ENCODE measurements at places on chromosomes 6 and 20. TPM values are rescaled to one million over a fixed set of nuclear protein-coding genes. Genes with fewer than 3 reads are reported as not detected.
A peak's percentile ranks its signal among the peaks of the same experiment; 100 is the strongest.

IL17F gene
- total RNA-seq = not detected

XKR7 gene
- total RNA-seq = 0.16 TPM

PRL gene
- total RNA-seq = not detected

ANKS1A gene
- 25.3 TPM for total RNA-seq

AVP gene
- total RNA-seq = not detected

EYA2 gene
- 8.9 TPM for total RNA-seq

ISM1 gene
- total RNA-seq = not detected

RSPO3 gene
- total RNA-seq = 1.8 TPM

CDH26 gene
- total RNA-seq = 0.27 TPM

DNA sequence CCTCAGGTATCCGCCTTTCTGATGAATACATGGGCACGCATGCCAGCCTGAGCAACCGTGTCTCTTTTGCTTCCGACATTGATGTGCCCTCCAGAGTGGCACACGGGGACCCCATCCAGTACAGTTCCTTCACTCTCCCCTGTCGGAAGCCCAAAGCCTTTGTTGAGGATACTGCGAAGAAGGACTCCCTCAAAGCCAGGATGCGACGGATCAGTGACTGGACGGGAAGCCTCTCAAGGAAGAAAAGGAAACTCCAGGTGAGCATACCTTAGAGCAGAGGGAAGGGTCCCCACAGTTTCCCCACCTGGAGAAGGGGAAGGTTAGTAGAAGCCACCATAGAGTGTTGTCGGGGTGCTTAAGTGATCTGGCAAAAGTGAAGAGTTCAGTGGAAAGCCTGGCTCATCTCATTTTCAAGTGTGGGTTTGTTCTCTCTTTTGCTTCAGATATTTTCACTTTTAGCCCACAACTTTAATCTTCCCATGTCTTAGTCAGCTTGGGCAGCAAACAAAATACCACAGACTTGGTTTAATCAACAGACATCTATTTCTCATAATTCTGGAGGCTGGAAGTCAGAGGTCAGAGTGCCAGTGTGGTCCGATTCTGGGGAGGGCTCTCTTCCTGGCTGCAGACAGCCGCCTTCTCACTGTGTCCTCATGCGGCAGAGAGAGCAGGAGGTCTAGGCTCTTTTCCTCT lies 133.5 kb upstream of the CLDN20 start:
- DNase-seq = no peak

DNA sequence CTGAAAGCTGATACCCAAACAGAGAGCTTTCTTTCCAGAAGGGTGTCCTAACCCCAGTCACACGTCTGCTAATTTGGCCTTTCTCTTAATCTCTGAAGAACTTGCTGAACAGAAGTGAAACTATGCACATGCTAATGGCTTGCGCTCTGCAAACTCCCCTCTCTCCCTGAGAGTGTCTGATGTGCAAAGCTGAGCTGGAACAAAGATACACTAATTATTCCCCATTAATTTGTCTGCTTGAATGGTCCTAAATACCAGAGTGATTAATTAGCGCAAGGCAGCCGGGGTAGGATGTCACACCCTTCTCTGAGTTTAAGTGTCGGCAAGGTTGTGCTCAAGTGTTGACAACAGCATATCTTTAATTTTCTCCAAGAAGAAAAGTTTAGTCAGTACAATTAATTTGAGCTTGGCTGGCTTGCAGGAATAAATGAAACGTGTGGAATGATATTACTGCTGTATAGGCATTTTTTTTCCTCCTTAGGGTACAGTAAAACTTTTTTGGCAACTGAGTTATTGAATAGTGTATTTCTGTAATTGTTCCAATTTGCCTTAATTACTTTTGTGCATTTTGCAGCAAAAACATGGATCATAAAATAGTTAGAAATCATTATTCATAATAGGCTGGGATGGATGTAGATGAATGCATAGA lies 715.9 kb upstream of the POU3F2 start:
- DNase-seq = no peak

- no peak for DNase-seq
Observed at GRCh38 chr6:163455552-163455951, 41.0 kb downstream of the QKI start.

DNA sequence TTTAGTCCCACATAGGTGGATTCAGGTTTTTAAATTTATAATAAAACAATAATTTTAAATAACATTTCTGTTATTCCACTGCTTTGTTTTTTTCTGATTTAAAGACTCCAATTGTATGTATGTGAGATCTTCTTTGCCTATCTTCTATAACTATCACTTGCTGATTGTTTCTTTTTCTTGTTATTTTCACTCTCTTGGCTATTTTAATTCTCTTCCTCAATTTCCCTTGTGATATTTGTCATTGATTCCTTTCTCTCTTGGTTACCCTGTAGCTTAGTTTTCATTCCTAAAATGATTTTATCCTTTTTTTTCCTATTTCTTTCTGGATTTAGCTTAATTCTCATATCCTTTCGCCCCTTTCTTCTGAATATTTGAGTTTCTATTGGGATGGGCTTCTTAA lies 227.3 kb upstream of the TENT5A start:
- DNase-seq = no peak

- no peak for DNase-seq
Observed at GRCh38 chr6:133502441-133503335, 261.5 kb downstream of the EYA4 start.

GRCh38 chr6:71588490-71588889 lies 297.9 kb upstream of the RIMS1 start:
- DNase-seq = no peak

DNA sequence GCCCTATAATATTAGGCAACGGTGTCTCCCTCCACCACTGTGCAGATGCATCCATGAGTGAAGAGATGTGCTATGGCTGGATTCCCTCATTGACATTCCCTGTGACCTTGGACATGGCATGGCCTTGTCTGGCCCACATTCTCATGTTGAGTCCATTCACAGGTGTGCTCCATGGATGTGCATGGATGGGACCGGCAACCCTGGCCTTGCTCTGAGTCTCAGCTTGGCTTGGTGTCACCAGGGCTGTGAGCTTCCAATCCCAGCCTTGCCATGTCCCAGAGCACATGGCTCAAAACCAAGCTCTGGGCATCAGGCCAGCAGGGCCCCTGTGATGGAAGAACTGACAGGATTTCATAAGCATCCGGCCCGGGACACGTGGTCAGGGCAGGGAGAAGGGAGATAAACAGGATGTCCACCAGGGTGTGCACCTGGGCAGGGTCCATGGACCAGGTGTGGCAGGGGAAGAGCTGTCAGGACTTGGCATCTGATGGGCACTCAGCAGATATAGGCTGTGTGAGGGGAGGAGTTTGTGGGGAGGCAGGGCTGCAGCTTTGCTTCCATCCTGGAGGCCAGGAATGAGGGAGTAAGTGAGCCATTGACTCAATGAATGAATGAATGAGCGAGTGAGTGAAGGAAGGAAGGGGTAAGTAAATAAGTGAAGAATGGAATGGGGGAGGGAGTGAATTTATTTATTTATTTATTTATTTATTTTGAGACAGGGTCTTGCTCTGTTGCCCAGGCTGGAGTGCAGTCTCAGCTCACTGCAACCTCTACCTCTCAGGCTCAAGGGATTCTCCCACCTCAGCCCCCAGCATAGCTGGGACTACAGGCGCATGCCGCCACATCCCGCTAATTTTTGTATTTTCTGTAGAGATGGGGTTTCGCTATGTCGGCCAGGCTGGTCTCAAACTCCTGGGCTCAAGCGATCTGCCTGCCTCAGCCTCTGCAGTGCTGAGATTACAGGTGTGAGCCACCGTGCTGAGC lies 15.7 kb downstream of the NRSN2 start:
- DNase-seq = peak; percentile 89

GRCh38 chr20:13336308-13337089 lies 115.4 kb downstream of the ISM1 start:
- DNase-seq = no peak

GRCh38 chr20:3613821-3614440 lies 49.3 kb downstream of the GFRA4 start:
- DNase-seq = no peak

- DNase-seq = no peak
Observed at GRCh38 chr6:157264701-157265100, 58.6 kb downstream of the TMEM242 start.

DNA sequence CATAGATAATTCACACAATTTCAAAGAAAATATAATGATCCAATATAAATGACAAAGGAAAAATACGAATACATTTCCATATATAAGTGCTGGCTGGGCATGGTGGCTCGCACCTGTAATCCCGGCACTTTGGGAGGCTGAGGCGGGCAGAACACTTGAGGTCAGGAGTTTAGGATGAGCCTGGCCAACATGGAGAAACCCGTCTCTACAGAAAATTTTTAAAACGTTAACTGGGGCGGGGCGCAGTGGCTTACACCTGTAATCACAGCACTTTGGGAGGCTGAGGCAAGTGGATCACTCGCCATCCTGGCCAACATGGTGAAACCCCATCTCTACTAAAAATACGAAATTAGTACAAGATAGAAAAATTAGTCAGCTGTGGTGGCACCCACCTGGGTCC lies 14.9 kb upstream of the MAPK13 start:
- DNase-seq = no peak

GRCh38 chr20:62022575-62023139 lies 43.0 kb downstream of the TAF4 start:
- no peak for DNase-seq

GRCh38 chr6:132259070-132259469 lies 142.2 kb downstream of the MOXD1 start:
- no peak for DNase-seq

- no peak for DNase-seq
Observed at GRCh38 chr6:36355819-36356218, 19.1 kb upstream of the BNIP5 start.

- no peak for DNase-seq
Observed at GRCh38 chr6:70479236-70479635, 65.9 kb downstream of the FAM135A start.

DNA sequence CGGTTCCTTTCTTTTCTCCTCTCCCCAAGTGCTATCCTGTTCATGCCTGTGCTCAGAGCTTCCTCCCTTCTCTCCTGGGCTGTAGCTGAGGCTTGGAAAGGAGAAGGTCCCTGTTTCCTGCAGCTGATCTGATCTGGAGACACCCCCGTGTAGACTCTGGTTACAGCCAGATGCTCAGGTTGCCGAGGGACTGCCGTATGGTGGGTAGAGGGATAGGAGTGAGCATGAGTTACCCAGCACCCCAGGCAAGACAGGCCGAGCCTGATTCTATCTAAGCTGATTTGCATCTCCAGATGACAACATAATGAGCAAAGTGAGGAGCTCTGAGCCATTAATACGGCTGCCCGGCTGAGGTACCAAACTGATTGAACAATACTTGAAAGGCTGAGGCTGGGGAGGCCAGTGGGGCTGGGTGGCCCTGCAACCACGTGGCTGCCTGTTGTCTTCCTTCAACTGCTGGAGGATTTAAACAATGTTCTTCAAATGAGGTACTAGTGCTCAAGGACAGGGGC lies 91.8 kb downstream of the ASXL1 start:
- no peak for DNase-seq

DNA sequence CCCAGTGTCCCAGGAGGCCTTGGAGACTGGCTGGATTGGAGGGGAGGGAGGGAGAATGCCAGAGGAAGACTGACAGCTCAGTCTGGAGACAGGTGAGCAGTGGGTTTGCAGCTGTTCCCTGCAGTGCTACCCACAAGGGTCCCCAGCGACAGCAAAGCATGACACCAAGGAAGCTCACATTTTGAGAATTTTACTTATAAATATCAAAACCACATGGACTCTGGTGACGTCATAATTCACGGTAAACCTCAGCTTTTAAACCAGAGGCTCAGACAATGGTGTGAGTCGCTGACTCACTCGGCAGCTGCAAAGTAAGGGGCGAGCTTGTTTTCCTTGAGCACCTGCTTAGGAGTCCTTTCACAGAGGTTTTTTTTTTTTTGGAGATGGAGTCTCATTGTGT lies 65.2 kb downstream of the THBS2 start:
- no peak for DNase-seq
